ENCODE measurements at places on chromosomes 6 and 20. TPM values are rescaled to one million over a fixed set of nuclear protein-coding genes. Genes with fewer than 3 reads are reported as not detected.

DNA sequence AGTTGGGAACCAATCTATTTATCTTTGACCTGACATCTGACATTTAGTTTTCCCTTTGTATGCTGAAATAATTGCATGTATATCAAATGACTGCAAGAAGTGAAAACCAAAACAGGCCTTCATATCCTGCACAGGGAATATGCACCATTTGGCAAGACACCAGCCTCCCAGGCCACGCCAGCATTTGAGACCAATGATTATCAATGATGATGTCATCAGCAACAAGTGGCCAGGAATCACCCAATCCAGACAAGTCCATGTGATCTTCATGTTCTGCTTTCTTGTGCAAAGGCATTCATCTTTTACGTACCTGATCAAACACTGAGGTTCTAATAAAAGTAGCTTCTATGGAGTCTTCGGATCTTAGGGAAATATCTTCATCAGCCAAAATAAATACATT, 107.4 kb upstream of the TENT5A start:
- DNase-seq, result no peak

GRCh38 chr6:1406306-1407072, 17.1 kb downstream of the FOXF2 start:
- peak; percentile 70 for DNase-seq

DNA sequence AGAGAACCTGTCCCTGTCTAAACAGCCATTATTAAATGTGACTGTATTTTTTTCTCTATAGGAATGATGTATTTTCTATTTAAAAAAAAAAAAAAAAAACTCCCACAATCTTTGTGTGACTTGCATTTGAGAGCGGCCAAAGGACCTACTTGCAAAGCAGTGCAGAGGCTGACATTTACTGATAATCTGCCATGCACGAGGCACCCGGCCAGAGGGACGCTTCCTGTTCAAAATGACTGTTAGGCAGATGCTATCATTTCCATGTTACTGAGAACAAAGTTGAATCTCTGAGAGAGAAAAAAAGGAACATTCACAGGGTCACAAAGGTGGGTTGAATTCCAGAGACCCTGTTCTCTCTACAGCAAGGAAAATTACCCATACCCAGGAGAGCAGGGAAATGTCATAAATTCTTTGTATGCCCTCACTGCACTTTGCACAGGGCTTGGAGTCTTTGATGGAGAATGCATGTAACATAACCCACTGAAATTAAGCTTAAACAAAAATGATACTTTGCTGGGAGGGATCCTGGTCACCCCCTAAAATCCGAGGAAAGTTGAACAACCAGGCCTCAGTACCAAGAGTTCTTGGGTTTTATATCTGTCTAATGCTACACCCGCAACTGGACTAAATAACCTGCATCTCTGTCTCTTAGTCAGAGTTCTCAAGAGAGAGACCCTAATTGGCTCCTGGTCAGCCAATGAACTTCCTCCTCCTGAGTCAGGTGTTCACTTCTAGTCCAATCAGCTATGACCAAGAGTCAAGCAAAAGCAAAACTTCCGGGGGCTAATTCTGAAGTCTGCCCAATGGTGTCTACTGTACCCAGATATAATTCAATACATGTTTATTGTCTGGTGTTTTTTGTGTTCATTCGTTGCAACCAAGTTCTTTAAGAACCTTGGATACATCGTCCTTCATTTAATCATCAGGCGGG, 61.2 kb downstream of the GCLC start:
- peak; percentile 41 for DNase-seq

DNA sequence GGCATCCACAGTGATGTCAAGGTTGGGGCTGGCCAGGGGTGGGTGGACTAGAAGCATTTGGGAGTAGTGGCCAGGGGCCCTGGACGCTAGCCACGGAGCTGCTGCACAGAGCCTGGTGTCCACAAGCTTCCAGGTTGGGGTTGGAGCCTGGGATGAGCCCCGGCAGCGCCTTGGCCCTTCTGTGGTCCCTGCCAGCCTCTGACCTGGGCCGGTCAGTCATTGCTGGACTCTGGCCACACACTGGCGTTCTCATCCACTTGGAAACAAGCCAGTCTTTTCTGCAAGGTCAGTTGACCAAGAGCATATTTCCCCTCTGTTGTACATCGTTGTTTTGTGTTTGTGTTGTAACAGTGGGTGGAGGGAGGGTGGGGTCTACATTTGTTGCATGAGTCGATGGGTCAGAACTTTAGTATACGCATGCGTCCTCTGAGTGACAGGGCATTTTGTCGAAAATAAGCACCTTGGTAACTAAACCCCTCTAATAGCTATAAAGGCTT, 8.4 kb downstream of the PSMA7 start:
- peak; percentile 60 for DNase-seq

RPRD1B gene
- 35.5 TPM for total RNA-seq

WFDC8 gene
- total RNA-seq, result not detected

Data from M059J (cell line).